Astrocyte of the spinal cord (primary cell): ENCODE measurements at places on chromosomes 2 and 18.

GRCh38 chr2:158743879-158744278, 51.2 kb upstream of the DAPL1 start:
- no peak for DNase-seq

- DNase-seq = peak; percentile 57
Observed at GRCh38 chr2:216316743-216317142, 55.5 kb downstream of the MARCHF4 start.

DNA sequence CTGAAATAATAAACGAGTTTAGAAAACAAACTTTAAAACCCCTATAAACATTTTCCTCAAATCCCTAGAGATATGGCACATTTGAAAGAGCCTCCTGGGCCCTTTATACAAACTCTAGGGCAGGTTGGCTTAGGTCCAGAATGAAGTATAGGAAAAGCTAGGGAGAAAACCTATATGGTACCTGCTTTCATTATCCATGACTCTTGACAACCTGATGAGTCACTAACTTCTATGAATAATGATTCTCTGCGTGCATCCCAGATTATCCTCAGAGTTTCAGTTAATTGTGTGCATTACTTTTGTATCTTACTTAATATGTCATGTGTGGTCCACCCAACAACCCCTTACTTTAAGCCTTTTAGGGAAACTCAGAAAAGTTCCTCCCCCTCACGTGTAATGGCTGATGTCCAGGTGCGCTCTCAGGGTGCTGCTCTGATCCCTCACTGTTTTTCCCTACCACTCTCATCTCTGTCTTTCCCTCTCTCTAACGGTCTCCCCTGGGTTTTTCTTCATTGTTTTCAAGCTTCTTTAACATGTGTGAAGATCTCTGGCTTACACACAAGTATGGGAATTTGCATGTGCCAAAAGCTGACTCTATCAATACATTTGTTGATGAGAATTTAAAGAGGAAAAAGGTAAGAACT, 78.5 kb downstream of the LRP1B start:
- DNase-seq = no peak

- no peak for DNase-seq
Observed at GRCh38 chr18:37672001-37672400, 106.4 kb upstream of the CELF4 start.

DNA sequence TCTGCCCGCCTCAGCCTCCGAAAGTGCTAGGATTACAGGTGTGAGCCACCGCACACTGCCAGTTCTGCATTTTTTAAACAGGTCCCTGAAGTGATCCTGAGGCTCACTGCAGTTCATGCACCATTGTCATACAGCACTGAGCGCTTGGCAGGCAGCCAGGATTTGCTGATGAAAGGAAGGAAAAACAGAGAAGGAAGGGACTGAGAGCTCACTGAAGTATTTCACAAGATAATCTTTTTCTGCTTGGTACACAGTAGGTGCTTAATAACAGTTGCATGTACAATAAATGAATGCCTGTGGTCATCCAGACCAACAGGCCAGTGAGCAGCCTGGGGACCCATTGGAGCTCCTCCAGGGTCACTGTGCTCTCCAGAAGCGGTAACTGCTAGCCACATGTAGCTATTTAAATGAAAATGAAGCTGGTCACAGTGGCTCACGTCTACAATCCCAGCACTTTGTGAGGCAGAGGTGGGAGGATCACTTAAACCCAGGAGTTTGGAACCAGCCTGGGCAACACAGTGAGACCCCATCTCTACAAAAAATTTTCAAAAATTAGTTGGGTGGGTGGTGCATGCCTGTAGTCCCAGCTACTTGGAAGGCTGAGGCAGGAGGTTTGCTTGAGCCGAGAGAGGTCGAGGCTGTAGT, 33.1 kb upstream of the SMAD7 start:
- no peak for DNase-seq

GRCh38 chr2:127270663-127271062, 23.3 kb downstream of the ERCC3 start:
- no peak for DNase-seq

GRCh38 chr18:78622251-78622906, 357.2 kb upstream of the SALL3 start:
- DNase-seq = no peak

DNA sequence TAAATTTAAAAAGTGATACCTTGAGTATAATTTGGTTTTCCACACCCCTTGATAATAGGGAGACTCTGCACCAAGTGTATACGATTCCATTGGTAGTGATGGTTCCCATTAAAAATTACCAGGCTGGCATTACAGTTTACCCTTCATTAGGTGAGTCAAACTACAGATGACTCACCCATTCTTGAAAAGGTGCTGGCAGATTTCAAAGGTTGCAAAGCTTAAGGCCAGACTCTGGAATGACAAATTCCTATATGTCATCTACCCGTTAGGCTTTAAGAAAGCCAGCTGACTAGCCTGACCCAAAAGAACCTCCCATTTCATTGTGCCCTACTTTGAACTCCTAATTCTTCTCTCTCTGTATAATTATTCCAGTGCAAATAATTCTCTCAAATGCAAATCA, 124.4 kb downstream of the LRRTM4 start:
- no peak for DNase-seq

- DNase-seq = peak; percentile 77
Observed at GRCh38 chr2:104768694-104769093, 85.2 kb upstream of the POU3F3 start.

DNA sequence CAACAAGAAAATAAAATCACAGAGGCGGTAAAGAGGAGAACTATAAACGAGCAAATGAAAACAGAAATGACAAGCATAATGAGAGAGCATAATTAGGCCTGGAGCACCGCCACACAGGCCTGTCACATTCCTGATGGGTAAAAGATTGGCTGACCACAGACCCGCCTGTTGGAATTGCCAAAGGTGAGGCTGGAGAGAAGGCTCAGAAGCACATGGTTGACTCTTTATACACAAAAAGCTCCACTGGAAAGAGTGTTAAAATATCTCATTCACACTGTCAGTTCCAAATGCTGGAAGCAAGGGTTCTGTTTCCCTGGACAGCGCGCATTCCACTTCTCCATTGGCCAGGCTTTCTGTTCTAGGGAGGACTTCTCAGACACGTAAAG, 5.9 kb upstream of the LGALSL start:
- DNase-seq = no peak

GRCh38 chr2:1940679-1941078, 196.4 kb upstream of the PXDN start:
- DNase-seq = peak; percentile 39

- no peak for DNase-seq
Observed at GRCh38 chr2:62186156-62186905, 9.6 kb upstream of the B3GNT2 start.
